H7 (cell line): ENCODE measurements at places on chromosomes 1 and 21.

DNA sequence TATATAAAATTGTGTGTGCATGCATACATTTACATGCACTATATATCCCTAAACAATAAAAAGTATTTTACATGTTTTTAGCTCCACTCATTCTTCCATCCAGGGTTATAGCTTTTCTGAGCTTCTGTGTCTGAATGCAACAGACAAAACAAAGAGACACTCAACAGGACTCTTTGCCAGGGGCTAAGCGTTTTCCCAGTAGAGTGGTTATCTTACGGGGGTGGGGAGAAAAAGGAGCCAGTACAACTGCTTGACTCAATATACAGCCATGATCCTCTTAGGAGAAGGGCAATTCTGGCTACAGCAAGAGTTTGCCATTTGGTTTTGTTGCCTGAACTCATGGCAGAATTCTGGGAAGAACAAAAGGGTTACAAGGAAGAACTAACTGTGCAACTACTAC lies 14.6 kb upstream of the PPP2R5A start:
- no peak for DNase-seq

GRCh38 chr1:30883389-30884172 lies 25.0 kb downstream of the SDC3 start:
- DNase-seq: no peak

DNA sequence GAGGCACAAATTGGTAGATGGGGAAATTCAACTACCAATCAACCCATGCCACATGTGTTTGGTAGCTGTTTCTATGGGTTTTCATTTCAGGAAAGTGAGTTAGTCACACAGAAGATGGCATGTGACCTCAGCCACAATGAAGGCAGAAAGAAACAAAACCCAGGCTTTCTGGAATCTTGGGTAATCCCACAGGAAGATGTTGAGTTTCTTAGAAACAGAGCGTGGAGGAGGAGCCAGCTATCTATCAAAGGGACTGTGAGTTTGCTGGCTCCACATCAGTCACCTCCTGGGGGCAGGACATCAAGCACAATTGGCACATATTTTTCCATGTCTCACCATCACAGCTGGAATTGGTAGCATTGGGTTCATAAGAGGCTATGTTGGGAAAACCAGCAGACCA lies 188.9 kb upstream of the PLXNA2 start:
- DNase-seq: no peak

- no peak for DNase-seq
Observed at GRCh38 chr1:208184966-208185654, 59.1 kb downstream of the PLXNA2 start.

- DNase-seq: no peak
Observed at GRCh38 chr1:89271341-89272015, 1.2 kb downstream of the GBP5 start.

GRCh38 chr1:59057211-59057694 lies 239.6 kb upstream of the FGGY start:
- peak; percentile 51 for DNase-seq

DNA sequence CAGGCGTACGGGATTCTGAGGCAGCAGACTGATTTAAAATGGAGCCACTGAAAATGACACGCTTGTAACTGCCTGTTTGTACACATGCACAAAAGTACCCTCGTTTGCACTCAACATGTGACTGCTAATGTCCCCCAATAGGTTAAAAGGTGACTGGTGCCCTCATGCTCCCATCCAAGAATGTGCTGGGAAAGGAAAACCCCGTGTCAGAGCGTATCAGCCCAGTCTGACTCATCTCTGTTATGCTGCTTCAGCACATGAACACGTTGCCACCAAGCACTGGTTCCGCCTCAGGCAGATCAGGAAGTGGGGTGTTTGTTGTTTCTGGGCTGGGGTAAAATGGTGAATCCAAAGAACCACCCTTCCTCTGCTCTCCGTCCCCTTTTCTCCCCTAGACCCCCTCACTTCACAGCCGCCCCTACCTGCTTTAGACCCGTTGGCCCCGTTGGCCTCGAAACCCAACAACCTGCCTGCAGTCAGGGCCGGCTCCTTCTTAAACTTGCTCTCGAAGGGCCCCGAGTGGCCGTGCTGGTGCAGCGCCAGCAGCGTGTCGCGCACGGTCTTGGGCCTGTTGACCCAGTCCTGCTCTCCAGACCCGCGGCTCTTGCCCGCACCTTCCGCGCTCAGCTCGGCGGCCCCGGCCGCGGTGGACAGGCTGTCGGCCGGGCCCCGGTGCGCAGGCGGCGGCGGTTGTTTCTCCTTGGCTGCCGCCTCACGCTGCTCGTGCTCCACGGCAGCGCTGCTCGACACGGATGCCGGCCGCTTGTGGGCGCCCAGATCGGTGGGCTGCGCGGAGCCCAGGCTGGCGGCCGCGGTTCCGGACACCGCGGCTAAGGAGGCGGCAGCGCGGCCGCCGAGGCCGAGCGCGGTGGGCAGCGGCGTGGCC lies 1.7 kb downstream of the IRF2BP2 start:
- DNase-seq: peak; percentile 66

GRCh38 chr1:22507587-22507986 lies 55.7 kb upstream of the EPHA8 start:
- DNase-seq: no peak

GRCh38 chr1:30383221-30383711 lies 340.1 kb downstream of the MATN1 start:
- no peak for DNase-seq

DNA sequence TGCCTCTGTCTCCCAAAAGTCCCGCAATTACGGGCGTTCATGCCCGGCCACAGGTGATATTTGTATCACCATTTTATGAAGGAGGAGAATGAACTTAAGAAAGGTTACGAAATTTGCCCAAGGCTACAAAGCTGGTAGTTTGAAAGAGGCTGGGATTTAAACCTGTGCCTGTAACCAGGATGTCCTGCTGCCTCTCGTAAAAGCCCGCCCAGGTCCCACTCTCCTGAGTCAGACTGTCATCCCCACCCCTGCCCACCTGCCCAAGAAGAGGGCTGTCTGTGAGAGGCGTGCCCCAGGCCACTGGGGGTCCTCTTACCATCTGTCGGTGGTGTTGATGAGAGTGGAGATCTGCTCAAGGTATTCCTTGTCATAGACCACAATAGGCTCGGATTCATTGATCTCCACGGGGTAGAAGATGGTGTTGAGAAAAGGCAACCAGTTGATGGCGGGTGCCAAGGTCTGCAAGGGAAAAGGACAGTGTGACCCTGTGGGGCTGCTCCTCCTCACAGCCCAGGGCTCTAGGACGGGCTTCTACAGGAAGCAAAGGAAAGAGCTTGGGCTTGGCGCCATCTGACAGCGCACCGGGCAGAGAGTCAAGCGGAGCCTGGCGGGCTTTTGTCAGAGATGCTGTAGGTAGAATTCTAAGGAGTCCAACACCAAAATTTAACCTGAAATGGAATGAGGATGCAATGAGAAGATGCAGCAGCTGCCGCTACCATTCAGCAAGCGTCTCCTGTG lies 43.2 kb downstream of the ECE1 start:
- no peak for DNase-seq

DNA sequence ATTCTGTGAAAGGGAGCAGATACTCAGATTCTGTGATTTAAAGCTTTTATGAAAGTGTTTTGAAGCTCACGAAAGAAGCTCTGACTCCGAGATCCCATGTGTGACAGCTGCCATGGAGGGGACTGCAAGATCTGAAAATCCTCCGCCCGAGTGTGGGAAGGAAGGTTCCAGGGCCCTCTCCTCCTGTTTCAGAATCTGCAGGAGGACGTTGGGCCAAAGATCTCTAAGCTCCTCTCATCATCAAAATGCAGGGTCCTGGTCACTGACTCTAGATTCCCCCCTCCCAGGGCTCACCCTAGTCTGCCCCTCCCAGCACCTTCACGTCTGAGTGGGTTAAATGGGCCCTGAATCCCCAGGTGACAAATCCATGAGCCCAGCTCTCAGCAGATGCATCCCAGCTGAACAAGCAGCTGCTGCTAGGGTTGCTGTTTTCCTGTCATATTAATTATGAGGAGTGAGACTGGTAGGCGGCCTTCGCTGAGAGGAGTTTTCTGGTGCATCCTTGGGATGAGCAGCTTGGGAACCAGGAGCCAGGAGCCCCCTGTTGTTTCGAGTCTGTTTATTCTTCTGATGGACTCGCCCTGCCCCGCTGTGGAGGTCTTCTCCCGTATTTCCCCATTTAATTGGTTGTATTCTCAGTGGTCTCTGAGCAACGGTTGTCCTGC lies 402.0 kb downstream of the MATN1 start:
- peak; percentile 27 for DNase-seq

- no peak for DNase-seq
Observed at GRCh38 chr1:7470904-7471638, 300.0 kb upstream of the VAMP3 start.

GRCh38 chr1:24635195-24635843 lies 7.8 kb upstream of the SRRM1 start:
- peak; percentile 71 for DNase-seq

- DNase-seq: no peak
Observed at GRCh38 chr1:206646504-206646903, 11.2 kb downstream of the DYRK3 start.

- DNase-seq: no peak
Observed at GRCh38 chr1:240539769-240540414, 72.1 kb downstream of the GREM2 start.

GRCh38 chr1:112618721-112619517 lies at the start of gene ST7L:
ST7L (minus strand) TSS chr1:112619141; CDS start chr1:112619113, 28 bp downstream.
- peak; percentile 81 for DNase-seq

DNA sequence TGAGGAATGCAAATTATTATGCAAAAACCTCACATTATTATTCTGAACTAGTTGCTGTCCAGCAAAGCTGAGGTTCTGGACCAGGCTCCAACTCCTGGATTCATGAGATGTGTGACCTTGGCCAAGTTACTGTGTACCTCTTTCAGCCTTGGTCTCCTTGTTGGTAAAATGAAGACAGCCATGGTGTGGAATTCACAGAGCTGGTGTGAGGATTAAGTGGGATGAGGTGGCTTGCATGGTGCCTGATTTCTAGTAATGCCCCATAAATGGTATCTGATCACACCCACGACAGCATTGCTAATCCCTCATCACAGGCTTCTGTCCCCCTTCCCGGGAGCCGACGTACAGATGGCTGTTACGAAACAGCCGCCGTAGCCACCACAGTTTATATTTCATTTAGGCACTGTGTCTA lies 59.6 kb downstream of the PGBD5 start:
- no peak for DNase-seq

DNA sequence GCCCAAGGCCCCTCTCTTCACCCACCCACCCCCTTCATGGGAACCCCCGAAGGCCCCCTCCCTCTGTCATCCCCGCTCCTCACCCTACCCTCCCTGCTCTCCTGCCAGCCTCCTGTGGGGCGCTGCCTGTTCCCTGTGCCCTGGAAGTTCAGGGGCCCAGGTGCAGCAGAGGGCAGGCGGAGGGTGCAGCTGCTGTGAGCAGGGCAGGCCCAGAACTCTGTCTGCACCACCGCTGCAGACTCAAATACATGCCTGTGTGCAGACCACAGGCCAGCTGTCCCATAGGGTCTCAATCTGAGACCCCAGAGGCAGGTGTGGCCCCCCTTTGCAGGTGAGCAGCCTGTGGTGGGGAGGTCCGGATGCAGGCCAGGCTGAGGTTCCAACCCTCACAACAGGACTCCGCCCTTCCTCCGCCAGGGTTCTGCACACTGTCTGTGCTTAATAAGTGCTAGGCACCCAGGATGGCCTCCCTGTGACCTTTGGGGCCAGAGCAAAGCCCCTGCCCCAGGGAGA lies 62.5 kb downstream of the WNT9A start:
- peak; percentile 40 for DNase-seq

GRCh38 chr1:94668528-94668927 lies 127.0 kb upstream of the F3 start:
- DNase-seq: no peak

DNA sequence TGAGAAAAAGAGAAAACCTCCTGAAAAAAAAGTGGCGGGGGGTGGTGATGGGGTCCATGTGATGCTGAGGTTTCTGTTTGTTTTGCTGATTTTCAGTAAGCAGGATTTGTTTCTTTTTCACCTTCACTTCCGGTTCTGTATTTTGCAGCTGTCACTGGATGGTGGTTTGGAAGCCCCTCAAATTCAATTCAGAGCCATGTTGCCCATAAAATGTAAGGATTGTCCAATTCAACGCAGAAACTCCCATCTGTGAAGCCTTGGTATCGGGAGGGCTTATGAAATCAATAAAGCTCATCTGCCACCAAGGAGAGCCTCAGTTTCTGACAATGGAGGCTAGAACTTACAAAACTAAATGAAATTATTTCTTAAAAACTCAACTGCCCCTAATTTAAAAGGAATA lies 12.1 kb downstream of the CAPN8 start:
- DNase-seq: no peak

DNA sequence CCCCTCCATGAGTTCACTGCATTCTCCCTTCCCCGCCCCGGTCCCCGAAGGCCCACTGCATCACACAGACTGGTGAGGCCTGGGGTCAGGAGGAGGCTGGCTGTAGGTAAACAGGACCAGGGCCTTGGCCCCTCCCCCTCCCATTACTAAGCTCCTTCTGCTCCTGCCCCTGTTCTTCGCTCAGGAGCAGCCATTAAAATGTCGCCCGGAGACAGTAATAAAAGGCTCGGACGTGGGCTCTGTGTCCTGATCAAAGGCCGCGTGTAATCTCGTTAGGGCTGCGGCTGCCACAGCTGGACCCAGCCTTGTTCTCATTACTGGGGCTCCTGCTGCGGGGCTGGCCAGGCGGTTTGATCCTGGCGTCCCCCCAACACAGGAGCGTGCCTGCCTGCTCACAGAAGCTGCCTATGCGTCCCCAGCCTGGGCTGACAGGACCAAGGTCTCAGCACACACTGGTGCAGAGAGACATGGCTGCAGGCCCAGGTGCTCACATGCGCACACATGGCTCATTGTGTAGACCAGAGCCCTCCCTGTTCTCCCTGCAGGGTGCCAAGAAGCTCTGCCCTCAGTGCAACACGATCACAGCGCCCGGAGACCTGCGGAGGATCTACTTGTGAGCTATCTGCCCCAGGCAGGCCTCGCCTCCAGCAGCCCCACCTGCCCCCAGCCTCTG lies 24.0 kb downstream of the TMEM53 start:
- peak; percentile 80 for DNase-seq

- no peak for DNase-seq
Observed at GRCh38 chr1:21853131-21853427, 41.0 kb downstream of the LDLRAD2 start.

- no peak for DNase-seq
Observed at GRCh38 chr1:163084330-163084729, 15.2 kb downstream of the RGS4 start.

- no peak for DNase-seq
Observed at GRCh38 chr1:204362984-204363334, 3.2 kb upstream of the PLEKHA6 start.
